Natural killer cell (primary cell): ENCODE measurements at places on chromosomes 7 and 10. TPM values are rescaled to one million over a fixed set of nuclear protein-coding genes. Genes with fewer than 3 reads are reported as not detected.

GRCh38 chr10:15636446-15636845, 83.3 kb downstream of the ITGA8 start:
- no peak for DNase-seq

ACTR3C gene
- total RNA-seq, result 5.1 TPM

EBLN1 gene
- not detected for total RNA-seq

DNA sequence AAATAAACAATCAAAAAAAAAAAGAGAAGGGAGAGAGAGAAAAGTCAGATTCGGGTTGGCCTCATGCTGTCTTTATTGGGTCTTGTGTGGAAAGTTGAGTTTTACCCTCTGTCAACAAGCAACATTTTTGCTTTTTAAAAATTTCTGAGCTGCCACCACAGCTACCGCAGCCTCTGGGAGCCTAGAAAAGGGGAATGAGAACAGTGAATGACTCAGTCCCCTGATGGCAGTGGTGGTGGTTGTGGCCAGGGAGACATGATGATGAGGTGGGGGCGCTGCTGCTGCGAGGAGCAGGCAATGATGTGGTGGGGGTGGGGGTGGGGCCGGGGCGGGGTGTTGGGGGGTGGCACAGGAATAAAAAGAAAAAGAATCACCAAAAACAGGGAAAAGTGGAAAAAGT, 20.0 kb upstream of the CREB3L2 start:
- no peak for DNase-seq

TAS2R41 gene
- total RNA-seq, result not detected

DNA sequence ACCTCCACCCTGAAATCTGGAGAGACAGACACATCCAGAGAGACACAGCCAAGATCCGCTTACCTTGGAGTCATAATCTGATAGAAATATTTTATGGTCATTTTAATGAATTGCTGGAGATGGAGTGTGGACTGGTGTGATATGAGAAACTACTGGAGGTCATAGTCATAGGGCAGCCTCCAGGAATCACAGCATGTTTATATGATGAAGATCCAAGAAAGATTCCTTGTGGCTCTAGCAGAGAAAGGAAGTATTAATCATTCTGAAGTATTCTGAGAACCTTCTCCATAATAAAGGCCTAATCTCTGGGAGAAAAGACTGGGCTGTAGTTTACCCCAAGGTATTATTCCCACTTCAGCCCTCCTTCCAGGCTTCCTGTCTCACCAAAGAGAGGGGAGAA, 38.0 kb downstream of the POLR1F start:
- DNase-seq, result no peak

- DNase-seq, result no peak
Observed at GRCh38 chr7:130959743-130960207, 225.8 kb upstream of the KLF14 start.

GRCh38 chr7:32594965-32595490, 99.7 kb downstream of the AVL9 start:
- no peak for DNase-seq
